Vagina (tissue), 2 donors: ENCODE measurements at places on chromosomes 16 and 17.

DNA sequence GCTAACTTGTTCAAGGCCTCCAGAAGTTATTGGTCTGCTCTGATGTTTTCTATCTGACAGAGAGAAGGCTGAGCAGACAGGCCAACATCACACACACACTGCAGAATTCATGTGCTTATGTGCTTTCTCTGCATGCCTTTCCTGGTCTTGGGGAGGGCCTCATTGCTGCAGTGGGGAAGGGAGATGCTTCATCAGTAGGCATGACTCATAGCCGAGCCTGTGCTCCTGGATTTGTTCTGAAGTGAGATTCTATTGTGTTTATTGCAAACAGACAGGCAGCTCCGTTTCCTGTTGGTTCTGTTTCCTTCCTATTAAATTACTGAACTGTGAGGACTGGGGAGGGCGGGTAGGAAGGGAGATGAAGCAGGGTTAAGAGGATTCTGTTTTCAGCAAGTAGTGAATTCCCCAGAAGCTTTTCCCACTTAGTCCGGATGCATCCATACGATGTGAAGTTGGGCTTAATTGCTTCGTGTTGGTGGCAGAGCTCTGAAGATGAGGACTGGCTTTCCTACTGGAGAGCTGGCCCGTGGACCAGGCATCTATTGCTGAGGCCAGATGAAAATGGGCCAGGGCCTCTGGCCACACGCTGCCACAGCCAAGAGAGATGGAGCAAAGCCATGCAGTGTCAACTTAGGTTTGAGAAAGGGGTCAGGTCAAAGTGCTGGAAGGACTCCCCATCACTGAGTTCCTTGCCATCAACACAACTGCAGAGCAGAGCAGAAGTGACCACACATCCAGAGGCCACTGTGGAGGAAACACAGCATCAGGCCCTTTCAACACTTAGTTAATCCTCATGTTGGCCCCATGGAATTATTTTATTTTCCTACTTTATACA, 179.3 kb downstream of the UTP18 start:
- DNase-seq: no peak

DNA sequence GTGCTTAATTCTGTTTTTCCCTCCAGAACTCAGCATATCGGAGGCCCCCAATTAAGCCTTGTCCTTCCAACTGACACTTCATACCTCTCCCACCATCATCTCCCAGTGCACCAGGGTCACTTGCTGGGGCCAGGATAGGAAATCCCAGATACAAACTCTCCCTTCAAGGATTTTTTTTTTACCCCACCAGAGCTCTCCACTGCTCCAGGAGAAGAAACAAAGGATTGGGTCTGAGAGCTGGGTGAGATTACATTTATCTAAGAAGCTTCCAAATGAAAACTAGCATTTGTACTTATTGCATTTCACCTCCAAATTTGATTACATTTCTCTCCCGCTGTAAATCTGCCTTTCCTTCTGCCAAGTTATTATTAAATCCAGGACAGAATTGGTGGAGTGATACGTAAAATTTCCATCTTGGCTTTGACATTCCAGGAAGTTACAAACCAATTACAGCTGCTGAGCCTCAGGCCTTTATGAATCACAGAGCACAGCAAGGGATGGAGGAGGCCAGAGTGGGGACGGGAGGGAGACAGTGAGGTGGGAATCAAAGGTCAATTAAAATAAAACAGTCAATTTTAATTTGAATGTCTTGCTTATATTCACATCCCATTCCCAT, 123.5 kb downstream of the USP31 start:
- DNase-seq: peak; percentile 22

- DNase-seq: no peak
Measured at GRCh38 chr16:82601989-82602640, 24.7 kb upstream of the CDH13 start.

DNA sequence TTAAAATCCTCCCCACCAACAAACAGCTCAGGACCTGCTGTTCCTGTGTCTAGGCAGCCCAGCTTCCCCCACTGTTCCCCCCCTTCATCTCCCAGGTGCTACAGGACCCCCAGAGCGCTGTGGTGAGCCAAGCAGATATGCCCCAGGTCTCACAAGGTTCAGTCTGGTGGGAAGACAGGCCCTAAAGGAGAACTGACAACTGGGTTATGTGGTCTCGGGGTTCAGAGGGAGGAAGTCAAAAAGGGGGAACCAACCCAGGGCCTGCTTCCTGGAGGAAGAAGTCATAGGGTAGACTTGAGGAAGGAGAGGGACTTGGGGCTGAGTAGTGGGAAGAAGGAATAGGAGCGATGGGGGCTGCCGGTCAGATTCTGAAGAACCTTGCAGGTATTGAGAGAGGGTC, 2.6 kb downstream of the RIPOR1 start:
- peak; percentile 91 for DNase-seq

DNA sequence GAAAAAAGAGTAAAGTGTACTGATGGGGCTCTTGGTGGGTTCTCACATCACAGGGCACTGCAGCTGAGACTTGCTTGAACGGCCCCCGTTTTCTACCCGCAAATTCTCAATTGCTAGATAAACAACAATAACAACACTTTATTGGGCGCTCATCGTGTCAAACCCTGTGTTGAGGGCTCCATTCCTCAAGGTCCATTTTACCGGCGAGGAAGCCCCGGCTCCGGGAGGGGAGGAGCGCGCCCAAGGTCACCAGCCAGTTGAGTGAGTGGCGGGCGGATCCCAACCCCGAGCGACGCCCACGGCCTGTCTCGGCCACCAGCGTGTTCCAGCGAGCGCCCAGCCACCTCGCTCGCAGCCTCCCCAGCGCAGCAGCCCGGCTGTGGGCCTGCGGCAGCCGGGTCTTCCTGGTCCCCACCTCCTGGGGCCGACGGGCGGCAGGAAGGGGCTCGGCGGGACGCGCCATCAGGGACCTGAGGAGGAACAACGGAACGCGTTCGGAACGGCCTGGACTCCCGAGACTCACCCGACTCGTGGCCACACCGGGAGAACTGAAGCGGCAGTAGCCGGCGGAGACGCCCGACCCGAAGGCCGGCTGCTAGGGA, 373 bp downstream of the CMC2 start:
- DNase-seq: peak; percentile 89

- DNase-seq: no peak
Measured at GRCh38 chr17:36132421-36132831, 28.8 kb downstream of the CCL4 start.

DNA sequence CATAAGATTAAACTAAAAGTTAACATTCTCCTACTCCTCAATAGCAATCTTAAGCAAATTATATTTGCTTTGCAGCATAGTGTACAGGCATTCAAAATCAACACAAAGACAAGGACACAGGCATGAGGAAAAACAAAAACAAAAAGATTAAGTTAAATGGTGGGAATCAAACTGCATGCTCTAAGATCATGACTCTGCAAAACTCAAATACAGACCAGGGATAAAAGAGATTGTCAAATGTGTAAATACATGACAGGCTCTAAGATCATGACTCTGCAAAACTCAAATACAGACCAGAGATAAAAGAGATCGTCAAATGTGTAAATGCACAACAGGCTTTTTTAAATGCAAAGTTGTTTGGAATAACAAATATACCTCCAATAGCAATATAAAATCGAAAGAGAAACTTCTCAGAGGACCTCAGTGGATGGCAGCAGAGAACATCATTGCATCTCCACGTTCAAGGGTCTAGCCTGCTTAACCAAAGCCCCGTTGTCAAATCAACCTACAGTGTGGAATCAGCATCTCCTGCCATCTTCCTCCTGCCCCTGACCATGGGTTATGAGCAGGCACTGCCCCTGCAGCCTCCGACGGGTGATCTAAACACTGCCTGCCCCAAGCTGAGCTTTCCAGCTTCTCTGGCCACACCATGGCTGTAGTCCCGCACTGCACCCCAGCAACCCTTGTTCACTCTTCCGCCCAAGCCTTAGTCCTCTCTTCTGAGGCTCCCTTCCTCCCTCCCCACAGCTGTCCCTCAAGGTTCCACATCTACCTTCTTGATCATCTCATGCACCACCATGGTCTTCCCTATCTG, 446.1 kb downstream of the SOX9 start:
- no peak for DNase-seq

- no peak for DNase-seq
Measured at GRCh38 chr16:87628940-87629339, 26.6 kb downstream of the JPH3 start.

DNA sequence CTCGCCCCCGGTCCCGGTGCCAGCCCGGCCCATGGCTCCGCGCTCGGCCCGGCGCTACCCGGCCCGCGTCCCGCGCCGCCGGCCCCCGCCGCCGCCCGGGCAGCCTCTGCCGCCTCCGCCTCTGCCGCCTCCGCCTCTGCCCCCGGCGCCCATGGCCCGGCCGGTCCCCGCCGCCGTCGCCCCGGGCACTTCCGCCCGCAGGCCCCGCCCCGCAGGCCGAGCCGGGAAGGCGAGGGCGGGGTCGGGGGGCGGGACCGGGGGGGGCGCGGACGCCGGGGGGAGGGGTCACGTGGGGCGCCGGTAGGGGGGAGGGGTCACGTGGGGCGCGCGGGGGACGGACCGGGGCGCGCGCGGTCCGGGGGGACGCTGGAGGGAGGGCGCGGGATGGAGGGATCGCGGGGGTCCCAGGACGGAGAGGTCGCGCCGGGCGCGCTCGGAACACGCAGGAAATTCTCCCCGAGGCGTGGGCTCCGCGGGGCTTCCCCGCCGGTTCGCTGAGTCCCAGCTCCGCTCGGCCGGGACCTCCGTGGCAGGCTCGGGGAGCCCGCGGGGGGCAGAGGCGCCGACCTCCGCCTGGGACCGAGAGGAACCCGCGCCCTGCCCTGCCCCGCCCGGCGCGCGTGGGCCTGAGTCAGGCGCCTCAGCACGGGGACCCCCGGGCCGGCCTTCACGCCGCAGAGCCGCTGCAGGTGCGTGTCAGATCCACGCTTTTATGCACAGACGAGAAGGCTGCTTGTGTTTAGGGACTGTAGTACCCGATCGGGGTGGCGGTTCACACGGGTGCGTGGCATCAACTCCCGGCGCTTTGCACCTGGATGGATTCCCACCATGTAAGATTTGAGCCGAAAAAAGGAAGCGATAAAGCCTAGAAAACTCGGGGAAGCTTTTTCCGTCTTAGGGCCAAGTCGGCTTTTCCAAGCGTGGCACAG, at the start of gene PGAP6:
Gene PGAP6 (minus strand): TSS at position 190 of the 929 bp plus-strand sequence. CDS start 157 bp downstream, at position 33.
- no peak for DNase-seq

DNA sequence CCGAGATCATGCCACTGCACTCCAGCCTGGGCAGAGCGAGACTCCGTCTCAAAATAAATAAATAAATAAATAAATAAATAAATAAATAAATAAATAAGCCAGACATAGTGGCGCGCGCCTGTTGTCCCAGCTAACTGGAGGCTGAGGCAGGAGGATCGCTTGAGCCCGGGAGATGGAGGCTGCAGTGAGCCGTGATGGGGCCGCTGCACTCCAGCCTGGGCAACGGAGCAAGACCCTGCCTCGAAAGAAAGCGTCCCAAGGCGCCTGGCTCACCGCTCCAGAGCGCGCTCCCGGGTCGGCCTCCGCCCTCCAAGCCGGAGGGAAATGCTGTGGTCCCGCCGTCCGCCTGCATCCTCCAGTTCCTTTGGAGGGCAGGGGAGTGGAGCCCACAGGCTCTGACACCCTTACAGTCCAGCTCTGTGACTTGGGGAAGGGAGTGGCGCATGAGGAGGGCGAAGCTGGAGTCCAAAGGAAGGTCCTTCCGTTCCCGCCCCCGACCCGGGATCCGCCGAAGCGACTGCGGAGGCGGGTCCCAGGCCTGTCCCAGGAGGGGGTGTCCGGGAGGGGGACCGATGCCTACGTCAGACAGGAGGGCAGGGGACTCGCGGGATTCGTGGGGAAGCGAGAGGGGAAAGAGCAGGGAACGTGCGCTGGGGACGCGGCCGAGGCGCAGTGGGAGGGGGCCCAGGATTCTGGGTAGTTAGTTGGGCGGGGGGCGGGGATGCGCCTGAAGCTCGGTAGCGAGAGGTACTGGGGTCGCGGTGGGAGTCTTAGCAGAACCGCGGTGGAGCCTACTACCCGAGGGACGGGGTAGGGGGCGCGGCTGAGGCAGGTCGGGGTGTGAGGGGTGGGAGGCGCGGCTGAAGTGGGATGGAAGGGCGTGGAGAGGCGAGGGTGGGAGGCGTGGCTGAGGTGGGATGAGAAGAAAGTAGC, 8.4 kb upstream of the TRPV2 start:
- DNase-seq: no peak

GRCh38 chr17:41067281-41067680, 1.6 kb upstream of the KRTAP2-4 start:
- DNase-seq: no peak

- no peak for DNase-seq
Measured at GRCh38 chr16:82197540-82198240, 27.7 kb upstream of the MPHOSPH6 start.

DNA sequence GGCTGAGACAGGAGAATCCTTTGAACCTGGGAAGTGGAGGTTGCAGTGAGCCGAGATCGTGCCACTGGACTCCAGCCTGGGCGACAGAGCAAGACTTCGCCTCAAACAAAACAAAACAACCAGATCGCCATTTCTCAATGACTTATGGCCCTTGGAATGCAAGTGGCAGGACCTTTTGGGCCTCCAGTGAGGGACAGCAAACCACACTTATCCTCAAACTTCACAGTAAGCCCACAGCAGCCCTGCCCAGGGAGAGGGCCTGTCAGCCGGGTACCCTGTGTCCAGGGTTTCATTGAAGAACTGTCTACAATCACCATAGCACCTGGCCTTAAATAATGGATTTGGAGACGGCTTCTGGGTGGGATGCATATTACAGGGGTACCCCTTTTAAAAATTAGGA, 11.7 kb downstream of the TRAF4 start:
- DNase-seq: no peak

DNA sequence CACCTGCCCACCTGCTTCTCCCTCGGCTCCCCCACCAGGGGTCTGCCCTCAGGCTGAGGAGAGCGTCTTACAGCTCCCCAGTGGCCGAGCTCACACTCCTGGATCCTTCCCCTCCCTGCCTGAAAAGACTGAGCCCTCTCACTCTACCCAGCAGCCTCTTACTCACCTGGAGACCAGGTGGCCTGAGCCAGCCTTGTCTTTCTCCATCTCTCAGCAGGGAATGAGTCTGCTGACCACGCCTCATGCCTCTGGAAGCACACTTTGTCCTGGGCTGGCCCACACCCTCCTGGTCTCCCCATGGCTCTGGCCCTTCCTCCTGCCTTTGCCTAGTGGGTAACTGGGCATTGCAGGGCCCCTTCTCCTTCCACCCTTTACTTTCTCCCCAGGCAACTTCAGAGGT, 177.2 kb downstream of the ENGASE start:
- no peak for DNase-seq
